ENCODE measurements at places on chromosomes 2 and 18. TPM values are rescaled to one million over a fixed set of nuclear protein-coding genes. Genes with fewer than 3 reads are reported as not detected.
A peak's percentile ranks its signal among the peaks of the same experiment; 100 is the strongest.

Gene ZNF396
- total RNA-seq, result 4.1 TPM

- DNase-seq, result no peak
Measured at GRCh38 chr2:229150317-229150716, 120.8 kb downstream of the PID1 start.

Gene UGT1A4
- total RNA-seq, result not detected

- DNase-seq, result no peak
Measured at GRCh38 chr2:157842106-157842879, 33.8 kb downstream of the ACVR1 start.

GRCh38 chr18:75113455-75113854 lies 95.5 kb downstream of the PTGR3 start:
- DNase-seq, result no peak

Gene NEMP2
- total RNA-seq, result 5.6 TPM

DNA sequence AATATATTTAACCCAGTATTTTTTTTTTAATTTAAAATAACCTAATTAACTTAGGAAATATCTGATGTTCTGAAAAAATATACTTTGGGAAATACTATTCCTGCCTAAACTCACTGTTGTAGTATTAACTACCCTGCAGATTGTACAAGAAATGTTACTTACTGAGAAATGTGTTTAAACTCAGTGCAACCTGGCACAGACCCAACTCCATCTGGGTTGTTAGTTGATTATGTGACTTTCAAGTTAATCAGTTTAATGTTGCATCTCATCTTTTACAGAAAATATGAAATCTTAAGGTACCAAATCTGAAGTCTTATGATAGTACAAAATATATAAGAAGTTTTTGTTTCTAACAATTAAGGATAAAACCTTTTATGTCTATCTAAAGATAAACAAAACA lies 27.3 kb downstream of the VAPA start:
- no peak for DNase-seq

- peak; percentile 84 for DNase-seq
Measured at GRCh38 chr2:231554748-231555545, 24.7 kb upstream of the NMUR1 start.

DNA sequence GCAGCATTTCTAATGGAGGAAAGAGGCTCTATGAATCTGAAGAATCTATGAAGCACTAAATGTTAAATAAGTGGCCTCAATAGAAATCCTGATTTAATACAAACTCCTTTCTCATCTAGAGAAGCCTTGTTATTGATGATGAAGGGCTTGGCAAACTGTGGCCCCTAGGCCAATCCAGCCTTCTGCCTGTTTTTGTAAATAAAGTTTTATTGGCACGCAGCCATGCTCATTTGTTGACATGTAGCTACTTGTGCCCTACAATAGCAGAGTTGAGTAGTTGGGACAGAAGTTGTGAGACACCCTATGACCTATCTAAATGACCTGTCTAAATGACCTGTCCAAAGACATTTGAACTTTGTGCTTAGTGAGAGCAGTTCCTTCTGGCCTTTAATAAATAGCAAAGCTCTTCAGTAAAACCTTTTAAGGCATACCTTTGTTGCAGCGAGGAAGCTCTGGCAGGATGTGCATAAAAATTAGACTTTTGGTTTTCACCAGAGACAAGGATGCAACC lies 484.4 kb upstream of the SPRED2 start:
- DNase-seq, result no peak

Gene SIX2
- total RNA-seq, result 3.6 TPM

DNA sequence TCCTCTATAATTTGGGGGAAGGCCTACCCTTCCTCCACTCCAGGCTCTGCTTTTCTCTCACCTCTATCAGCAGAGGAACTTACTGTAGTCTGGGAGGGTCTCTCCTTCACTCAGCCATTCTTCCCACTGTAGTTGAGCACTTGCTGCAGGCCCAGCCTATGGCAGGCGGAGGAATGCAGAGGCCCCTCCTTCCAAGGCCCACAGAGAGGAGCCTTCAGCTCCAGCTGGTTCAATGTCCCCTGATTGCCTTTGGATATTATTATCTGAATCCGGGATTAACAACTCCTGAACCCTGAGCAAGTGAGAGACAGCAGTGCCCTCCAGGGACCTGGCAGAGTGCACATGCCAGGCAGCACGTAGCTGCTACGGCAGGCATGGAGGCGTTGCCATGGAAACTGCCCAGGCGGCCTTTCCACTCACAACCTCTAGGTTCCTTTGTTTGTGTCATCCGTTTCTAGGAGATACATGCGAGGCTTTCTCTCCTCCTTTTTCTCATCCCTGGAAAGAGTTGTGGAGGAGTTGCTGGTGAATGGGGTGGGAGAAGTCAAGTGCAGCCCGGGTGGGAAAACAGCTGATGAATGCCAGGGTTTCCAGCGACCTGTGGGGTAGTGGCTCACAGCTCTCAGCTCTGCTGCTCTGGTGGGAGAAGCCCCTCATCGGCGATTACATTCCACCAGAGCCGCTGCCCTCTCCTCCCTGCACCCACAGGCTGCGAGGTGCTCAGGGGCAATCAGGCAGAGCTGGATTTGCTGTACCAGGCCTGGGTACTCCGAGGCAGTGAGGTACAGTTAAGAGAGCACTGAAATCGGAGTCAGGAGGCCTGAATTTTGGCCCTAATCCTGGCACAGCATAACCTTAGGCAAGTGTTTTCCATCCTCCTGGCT lies 55.3 kb upstream of the HK2 start:
- DNase-seq, result no peak

Gene MPP4
- 0.27 TPM for total RNA-seq

DNA sequence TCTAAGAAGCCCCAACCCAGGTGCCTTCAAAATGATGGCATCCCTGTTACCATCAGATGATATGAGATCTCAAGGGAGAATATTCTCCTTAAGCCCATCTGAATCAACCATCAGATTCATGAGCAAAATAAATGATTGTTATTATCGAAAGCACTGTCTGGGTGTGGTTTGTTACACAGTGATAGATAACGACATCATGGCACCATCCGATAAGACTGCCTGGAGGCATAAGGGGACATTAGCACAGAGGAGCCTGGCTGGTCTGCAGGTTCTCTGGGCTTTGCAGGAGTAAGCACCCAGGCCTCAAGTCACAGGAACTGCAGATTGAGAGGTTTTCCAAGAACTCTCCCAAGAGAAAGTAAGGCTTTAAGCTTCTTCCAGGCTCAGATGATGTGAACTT lies 15.6 kb downstream of the BMP10 start:
- DNase-seq, result no peak

- no peak for DNase-seq
Measured at GRCh38 chr2:101921319-101921952, 70.3 kb upstream of the IL1R2 start.

GRCh38 chr18:8018701-8019331 lies 451.7 kb downstream of the PTPRM start:
- no peak for DNase-seq

GRCh38 chr2:226408141-226408540 lies 391.5 kb downstream of the IRS1 start:
- DNase-seq, result no peak

Gene IL1RL1
- 3.8 TPM for total RNA-seq

Gene POTEJ
- not detected for total RNA-seq

Gene CFAP65
- 0.18 TPM for total RNA-seq

Gene RAB17
- total RNA-seq, result 1.1 TPM

GRCh38 chr2:168030862-168031624 lies 216.4 kb downstream of the STK39 start:
- DNase-seq, result no peak

DNA sequence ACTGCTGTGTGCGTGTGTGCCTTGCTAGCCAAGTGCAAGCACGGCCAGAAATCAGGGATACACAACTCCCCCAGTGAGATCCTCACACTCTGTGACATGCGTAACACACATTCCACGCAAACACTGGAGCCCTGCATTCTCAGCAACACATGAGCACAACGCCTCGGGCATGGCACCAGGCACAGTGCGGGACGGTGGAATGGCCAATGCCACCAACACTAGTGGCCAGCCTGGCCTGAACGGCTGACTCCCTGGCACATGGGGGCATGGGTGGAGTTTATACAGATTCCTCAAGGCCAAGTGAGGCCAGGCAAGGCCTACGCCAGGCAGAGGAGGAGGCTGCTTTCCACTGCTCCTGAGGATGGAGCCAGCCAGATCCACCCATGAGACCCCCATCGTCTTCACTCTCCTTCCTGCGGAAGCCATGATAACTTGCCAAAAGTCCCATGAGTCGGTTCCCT lies 56.2 kb downstream of the ANKMY1 start:
- peak; percentile 32 for DNase-seq

GRCh38 chr2:130823886-130824491 lies 12.7 kb upstream of the ARHGEF4 start:
- DNase-seq, result no peak

Gene CAVIN2
- total RNA-seq, result 71.1 TPM

DNA sequence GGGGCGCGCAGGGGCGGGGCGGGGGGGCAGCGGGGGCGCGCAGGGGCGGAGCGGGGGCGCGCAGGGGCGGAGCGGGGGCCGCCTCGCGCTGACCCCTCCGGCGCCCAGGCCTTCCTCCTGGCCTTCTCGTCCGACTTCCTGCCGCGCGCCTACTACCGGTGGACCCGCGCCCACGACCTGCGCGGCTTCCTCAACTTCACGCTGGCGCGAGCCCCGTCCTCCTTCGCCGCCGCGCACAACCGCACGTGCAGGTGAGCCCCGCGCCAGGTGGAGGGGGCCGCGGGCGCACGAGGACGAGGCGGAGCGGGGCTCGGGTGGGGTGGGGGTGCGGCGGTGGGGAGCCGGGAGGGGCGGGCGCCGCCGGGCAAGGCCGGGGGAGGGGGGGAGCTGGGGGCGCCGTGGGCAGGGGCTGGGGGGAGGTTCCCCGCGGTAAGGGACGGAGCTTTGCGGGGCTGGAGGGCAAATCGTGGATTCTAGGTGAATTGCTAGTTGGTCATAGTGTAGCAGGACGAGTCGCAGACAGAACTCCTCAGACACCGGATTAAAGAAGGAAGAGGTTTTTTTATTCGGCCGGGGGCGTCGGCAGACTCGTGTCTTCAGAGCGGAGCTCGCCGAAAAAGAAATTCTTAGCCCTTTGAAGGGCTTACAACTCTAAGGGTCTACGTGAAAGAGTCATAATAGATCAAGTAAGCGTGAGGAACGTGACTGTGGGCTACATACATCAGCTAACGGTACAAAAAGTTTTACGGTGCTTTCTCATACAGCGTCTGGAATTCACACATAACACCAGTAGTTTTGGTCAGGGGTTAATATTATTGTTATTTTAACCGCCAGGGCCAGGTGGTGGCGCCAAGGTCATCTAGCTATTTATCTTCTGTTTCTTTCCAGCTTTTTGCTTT lies 29.9 kb downstream of the ANO7 start:
- peak; percentile 83 for DNase-seq

DNA sequence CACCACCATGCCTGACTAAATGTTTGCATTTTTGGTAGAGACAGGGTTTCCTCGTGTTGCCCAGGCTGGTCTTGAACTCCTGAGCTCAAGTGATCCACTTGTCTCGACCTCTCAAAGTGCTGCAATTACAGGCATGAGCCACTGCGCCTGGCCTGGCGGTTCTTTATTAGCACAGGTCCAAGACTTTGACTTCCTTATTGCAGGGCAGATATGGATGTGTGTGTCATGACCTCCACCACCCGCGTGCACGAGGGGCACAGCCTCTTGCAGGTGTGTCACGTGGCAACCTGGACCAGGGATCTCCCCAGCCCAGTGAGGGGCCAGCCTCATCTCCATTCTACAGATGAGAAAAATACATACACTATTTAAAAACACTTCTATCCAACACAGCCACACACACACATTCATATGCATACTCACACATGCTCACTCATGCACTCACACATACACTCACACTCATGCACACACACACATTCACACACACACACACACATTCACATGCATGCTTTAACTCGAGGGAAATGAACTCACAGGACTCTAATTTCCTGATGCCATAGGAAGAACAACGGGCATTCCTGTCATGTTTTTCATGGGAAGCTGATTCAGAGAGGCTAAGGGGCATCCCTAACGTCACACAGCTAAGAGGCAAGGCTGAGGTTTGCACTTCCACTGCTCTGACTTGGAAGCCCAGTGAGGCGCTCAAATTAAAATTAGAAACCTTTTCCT lies 38.8 kb downstream of the RRM2 start:
- DNase-seq, result no peak

GRCh38 chr2:189719571-189719970 lies 43.0 kb downstream of the OSGEPL1 start:
- no peak for DNase-seq

DNA sequence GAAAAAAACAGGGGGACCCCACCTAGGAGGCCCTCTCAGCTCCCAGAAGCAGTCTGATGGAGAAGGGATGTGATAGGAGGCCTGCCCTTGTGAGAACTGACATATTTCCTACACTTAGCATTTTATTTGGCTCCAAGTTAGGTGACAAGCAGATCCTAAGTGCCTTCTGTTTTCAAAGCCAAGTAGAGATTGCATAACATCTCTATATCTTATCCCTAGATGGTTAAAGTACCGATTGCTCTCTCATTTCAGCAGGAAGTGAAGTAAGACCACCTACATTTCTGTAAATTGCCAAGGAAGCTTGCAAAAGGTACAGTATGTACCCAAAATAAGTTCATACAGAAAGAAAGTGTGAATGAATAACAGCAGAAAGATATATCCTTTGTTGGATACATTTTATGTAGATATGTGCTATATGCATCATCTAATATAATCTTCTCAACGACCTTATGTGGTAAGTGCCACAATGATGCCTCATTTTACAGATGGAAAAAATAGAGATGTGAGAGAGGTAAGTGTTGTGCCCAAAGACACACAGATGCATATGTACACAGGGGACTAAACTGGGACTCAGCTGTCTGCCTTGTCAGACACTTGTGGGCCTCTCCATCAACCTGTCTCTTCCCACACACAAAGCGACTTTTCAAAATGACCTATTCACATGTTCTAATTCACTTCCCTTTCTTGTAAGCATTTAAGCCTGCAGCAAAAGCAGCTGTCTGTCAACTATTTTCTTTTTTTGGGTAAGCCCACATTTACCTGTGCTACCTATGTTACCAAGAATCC lies 38.9 kb downstream of the DHRS9 start:
- DNase-seq, result no peak

- no peak for DNase-seq
Measured at GRCh38 chr2:43524177-43524965, 71.5 kb downstream of the THADA start.

- DNase-seq, result no peak
Measured at GRCh38 chr18:5297597-5297996, 2.1 kb upstream of the ZBTB14 start.

- no peak for DNase-seq
Measured at GRCh38 chr2:54227798-54228197, 28.2 kb downstream of the TSPYL6 start.

DNA sequence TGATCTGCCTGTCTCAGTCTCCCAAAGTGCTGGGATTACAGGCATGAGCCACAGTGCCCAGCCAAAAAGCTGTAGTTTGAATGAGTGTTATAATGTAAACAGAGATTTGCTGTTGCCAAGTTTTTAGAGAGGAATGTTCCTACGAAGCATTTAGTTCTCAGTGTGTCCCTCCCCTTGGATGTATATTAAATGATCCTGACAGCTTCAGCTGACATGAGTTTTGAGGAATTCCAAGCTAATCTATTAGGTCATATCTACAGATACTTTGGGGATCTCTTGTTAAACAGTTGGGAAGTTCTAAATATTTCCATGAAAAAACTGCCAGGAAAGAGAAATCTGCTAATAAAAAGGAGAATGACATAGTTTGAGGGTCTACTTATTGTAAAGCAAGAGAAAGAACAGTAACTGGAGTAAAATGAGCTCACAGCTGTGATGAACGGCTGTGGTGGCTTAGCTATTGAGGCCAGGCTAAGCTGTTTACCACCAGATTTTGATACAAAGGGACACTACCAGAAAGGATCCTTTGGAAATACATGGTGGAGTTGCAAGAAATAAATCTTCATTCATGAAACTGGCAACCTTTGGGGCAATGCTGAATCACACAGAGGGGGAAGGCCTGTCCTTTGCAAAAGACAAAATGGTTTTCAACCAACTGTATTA lies 2.6 kb upstream of the STON1 start:
- no peak for DNase-seq

Gene COL5A2
- total RNA-seq, result 45.7 TPM
